Stimulated activated CD8-positive, alpha-beta memory T cell treated with anti-CD3 and anti-CD28 coated beads, Interleukin-4, amount 100 ng/mL, for 1 hour (primary cell): ENCODE measurements at places on chromosomes 1 and 21.

DNA sequence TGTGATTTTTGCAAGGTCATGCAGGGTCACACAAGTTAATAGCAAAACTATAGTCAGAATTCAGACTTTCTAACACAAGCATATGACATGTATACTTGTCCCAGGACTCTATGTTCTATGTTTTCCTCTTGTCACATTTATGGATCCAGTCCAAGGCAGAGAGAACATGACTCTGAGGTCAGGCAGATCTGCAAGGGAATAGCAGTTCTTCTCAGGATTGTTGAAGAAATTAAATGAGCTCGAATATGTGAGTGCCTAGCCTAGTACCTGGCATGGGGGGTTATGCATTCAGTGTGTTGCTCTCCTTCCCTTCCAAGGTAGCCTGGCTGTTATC is 9.5 kb upstream of the RPTN start:
- DNase-seq = no peak

GRCh38 chr1:9106286-9106685 is 22.6 kb downstream of the GPR157 start:
- no peak for DNase-seq

- no peak for DNase-seq
Observed at GRCh38 chr21:41769111-41769510, 2.3 kb upstream of the RIPK4 start.

GRCh38 chr1:37486680-37487618 is 12.6 kb downstream of the ZC3H12A start:
- no peak for DNase-seq

DNA sequence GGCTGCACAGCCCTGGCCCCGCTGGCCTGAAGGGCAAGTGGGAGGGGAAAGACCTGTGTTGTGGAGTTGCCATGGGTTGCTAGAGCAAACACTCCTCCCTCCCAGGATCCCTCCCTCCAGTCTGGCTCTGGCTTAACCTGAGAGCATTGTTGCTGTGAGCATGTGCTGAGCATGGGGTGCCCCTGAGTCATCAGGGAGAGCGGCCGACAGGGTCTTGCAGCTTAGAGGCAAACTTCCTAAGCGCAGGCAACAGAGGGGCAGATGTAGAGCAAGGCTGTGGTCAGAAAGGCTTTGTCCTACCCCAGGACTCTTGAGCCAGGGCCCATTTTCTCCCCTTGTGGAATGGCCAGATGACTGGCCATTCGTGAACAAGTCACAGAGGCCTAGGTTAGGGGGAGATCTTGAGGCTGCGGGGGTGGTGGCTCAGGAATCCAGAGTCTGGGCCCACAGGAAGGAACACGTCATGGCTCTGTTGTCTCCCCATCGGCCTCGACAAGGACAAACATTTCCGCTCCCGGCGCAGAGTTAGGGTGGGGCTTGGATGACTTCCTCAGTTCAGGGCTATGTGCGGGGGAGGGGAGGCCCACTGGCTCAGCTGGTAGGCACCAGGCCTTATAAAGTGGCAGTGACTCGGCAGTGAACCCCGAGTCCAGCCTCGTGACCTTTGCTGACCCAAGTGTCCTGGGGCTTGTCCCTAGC is 362 bp upstream of the DYNLT4 start:
- DNase-seq = peak; percentile 71
